ENCODE measurements at places on chromosomes 2 and 18.

DNA sequence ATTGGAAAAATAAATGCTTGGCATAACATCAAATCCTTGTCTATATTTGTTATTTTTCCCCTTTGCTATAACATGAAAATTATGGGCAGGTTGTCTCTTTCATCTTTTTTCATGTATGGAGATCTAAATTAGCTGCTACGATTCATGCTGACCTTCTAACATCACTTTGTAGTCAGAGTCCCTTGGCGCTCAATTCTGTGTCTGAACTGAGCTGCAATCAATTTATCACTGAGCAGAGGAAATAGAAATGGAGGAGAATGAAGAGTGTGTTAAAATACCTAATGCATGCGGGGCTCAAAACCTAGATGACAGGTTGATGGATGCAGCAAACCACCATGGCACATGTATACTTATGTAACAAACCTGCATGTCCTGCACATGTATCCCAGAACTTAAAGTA, 168.9 kb downstream of the CDH7 start:
- no peak for DNase-seq

GRCh38 chr2:183838295-183838694, 714.1 kb downstream of the NUP35 start:
- no peak for DNase-seq

DNA sequence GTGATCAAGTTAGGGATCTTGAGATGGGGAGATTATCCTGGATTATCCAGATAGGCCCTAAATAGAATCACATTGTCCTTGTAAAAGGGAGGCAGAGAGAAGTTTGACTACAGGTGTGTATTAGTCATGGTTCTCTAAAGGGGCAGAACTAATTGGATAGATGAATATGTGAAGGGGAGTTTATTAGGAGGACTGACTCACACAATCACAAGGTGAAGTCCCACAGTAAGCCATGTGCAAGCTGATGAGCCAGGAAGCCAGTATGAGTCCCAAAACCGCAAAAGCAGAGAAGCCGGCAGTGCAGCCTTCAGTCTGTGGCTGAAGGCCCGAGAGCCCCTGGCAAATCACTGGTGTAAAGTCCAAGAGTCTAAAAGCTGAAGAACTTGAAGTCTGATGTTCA, 275.8 kb downstream of the KCNS3 start:
- DNase-seq: no peak

DNA sequence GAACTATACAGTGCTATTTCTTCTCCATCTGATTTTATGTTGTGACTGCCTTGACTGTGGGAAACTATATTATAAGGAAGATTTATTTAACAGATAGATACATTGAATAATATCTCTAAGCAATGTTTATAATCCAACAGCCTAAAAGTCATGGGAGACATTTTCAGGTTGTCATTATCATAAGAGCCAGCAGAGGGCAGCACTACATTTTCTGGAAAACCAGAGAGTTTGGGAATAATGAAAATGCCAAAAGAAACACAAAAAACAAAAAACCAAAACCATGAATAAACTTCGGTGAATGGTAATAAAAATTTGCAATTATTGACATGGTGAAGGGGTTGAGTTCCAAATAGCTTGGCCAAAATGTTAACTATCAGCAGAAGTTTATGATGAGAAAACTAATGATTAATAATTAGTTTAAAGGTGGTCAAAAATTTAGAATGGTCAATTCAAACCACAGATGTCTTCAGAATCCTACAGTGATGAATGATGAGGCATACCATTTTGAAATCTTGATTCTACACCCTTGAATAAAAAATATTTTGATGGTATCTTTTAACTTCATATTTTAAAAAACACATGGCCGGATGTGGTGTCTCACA, 4.7 kb downstream of the EEF1B2 start:
- peak; percentile 24 for DNase-seq

DNA sequence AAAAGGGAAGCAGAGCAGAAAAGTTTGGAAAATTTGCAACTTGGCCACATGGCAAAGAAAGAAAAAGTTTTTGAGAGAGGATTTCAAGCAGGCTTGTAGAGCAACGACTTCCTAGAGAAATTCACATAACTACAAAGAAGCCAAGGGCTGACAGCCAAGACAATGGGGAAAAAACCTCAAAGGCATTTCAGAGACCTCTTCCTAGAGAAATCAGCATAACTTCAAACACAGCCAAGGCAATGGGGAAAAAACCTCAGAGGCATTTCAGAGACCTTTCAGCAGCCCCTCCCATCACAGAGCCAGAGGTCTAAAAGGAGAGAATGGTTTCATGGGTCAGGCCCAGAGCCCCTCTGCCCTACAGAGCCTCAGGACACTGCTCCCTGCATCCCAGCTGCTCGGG, 7.2 kb downstream of the ADI1 start:
- no peak for DNase-seq

DNA sequence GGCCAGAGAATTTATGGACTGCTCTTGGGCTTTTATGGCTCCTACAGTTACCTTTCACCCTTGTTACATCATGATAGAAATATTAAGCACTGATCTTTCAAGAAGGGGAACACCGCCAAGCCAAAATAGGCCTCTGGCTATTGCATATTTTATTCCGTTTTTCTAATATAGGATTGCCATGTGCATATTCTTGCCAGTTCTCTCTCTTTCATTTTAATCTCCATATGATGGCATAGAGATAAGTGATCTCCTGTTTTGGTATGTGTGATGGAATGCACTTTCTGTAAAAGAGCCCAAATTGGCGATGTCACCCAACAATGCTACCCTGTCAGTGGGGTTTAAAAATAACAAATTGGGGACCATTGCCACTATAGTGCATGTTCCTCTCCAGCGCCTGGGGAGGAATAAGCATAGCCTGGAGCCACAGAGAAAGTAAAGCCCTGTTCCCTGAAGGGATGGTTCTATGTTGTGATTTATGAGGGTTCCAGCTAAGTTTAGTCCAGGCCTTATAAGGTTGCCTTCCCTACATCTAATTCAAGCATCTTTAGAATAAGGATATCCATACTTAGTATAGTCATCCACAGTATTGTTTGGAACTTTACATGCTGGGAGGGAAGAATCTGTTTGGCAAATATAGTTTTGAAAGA, 26.9 kb downstream of the CMPK2 start:
- DNase-seq: no peak

- no peak for DNase-seq
Observed at GRCh38 chr18:32270341-32270740, 80.5 kb downstream of the MEP1B start.

- no peak for DNase-seq
Observed at GRCh38 chr2:167784084-167784425, 463.3 kb downstream of the STK39 start.

DNA sequence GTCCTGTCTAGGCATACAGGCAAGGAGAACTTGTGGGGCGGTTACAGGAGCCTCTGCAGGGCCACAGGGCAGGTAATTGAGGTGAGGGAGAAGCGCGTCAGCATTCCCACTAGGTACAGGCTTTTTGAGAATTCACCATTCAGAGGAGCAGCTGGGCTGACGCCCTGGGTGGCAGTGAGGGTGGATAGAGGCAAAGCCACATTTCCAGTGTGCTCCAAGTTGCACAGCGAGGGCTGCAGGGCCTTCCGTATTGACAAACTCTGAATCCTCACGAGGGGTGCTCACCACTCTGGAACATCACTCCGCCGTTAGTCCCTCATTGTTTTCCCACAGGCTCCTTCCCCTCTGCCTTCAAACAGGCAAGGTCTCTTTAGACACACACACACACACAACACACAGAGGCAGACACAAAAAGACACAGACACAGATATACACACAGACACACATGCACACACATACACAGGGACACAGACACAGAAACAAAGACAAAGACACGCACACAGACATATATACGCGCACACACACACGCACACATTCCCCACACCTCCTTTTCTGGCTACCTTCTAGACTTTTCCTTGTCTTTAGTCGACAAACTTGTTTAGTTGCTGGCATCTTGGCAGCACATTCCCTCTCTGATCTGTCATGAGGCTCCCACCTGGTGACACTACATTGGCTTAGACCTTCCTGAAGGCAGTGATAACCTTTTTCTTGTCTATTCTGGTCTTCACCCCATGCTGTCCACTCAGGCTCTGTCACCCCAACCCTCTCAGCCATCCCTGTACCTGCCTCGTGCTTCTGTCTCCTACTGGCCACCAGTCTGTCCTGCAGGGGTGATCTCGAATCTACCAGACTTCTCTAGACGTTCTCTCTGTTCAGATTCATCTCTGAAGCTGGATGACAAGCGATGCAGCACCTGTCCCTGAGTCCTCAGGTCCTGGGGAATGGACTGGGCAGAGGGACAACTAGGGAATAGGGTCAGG, 136.8 kb downstream of the ALPK2 start:
- DNase-seq: no peak

DNA sequence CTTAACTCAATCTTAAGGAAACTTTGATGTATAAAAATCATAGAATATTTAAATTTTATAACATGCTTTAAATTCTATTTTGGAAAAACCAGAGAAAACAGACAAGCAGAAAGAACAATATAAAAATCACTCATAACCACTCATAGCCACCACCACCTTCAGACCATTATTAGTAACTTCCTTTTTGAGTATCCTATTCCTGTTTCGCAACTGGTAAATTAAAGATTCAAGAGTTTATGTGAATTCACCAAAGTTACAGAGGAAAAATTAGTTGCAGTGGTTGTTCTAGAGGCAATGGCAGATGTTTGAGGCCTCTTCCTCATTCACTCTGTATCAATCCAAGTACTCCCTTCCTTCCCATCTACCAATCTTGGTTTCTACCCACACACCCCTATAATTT, 49.3 kb upstream of the PROKR1 start:
- no peak for DNase-seq

DNA sequence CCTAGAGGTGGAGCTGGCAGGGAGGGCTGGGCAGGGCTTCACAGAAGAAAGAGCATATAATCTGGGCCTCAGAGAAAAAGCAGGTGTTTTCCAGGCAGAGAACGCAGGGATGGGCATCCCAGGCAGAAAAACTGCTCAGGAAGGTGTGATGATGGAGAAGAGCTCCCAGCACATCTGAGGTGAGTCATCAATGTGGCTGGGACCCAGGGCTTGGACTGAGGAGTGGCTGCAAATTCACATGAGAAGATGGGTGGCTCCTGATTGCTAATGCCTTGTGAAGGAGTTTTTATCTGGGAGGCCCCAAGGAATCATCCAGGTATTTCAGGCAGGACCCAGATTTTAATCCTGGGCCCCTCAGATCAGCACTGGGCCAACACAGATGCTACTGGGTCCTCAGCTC, 10.2 kb downstream of the IL1F10 start:
- DNase-seq: no peak

DNA sequence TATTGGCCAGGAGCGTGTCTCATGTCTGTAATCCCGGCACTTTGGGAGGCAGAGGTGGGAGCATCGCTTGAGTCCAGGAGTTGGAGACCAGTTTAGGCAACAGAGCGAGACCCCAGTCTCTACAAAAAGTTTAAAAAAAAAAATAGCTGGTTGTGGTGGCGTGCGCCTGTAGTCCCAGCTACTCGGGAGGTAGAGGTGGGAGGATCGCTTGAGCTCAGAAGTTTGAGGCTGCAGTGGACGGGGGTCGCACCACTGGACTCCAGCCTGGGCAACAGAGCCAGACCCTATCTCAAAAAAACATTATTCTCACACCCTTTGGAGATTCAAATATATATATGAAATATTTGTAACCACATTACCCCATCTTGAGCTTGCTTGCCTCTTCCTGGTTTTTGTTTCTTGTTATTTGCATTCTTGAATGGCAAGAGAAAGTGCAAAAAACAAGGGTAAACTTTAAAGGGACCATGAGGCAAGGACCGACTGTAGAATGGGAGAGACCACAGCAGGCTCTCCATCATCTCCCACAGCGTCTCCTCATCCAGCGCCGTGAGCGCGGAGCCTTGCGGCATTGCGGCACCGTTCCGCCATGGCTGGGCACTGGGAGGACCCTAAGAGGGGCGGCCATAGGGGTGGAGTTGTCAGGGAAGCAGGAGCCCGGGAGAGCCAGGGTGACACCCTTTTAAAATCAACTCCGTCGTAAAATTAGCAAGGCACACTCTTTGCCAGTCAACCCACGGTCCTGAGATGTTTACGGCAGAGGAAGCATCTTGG, 1.4 kb downstream of the ELP2 start:
- no peak for DNase-seq

GRCh38 chr2:158407031-158407430, 49.5 kb downstream of the CCDC148 start:
- no peak for DNase-seq

- DNase-seq: no peak
Observed at GRCh38 chr18:2324459-2324858, 246.8 kb downstream of the METTL4 start.

GRCh38 chr2:19800796-19801195, 101.0 kb downstream of the TTC32 start:
- no peak for DNase-seq

DNA sequence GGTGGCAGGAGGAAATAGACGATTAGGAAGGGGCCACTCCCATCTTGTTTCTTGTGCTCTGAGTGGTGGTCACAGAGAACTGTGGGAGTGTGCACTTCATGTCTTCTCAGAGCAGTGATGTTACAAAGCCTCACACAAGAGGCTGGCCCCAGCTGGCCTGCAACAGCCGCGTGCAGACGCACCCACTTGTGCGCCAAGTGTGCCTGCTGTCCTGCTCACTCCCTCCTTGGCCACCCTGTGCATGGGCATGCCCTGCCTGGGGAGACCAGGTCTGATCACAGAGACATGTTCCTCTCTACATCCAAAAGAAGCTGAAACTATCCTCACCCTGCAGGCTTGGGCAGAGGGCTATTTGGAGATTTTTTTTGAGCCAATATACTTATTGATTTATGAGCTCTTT, 108.4 kb downstream of the MRO start:
- DNase-seq: no peak

- DNase-seq: no peak
Observed at GRCh38 chr2:30287857-30288513, 56.7 kb downstream of the LBH start.

GRCh38 chr2:69969991-69970390, 8.6 kb upstream of the ASPRV1 start:
- no peak for DNase-seq

DNA sequence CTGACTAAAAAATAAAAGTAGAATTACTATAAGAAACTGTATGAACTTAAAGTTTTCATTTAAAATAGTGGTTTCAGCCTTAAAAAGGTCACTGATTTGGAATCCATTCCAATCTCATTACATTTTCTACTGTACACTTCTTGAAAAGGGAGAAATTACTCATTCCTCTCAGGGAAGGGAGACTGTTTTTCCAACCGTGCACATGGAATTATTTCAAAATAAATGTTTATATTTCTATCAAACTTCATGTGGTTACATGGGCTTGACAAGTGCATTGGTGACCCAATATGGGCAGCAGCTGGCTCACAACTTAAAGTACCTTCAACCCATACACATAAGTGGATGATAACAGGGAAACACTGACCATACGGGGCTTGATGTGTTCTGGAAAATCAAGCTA, 324.5 kb upstream of the THUMPD2 start:
- DNase-seq: no peak

DNA sequence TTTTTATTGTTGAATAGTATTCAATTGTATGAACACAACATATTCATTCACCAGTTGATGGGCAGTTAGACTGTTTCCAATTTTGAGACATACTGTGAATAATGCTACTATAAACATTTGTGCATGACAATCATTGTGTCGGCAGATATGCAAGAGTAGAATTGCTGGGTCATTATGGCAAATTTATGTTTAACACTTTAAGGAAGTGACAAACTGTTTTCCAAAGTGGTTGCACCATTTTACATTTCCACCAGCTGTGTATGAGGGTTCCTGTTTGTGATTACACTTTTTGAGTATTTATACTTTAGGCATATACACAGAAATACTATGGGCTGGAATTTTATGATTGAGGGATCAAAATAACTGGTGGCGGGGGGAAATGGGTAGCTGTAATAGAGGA, 61.2 kb downstream of the MAP4K3 start:
- no peak for DNase-seq
